Lung microvascular endothelial cell (primary cell): ENCODE measurements at places on chromosomes 6 and 20.

GRCh38 chr6:159642481-159642880, 50.6 kb downstream of the SOD2 start:
- DNase-seq, result no peak

GRCh38 chr20:63190828-63191227, 25.1 kb downstream of the YTHDF1 start:
- no peak for DNase-seq

DNA sequence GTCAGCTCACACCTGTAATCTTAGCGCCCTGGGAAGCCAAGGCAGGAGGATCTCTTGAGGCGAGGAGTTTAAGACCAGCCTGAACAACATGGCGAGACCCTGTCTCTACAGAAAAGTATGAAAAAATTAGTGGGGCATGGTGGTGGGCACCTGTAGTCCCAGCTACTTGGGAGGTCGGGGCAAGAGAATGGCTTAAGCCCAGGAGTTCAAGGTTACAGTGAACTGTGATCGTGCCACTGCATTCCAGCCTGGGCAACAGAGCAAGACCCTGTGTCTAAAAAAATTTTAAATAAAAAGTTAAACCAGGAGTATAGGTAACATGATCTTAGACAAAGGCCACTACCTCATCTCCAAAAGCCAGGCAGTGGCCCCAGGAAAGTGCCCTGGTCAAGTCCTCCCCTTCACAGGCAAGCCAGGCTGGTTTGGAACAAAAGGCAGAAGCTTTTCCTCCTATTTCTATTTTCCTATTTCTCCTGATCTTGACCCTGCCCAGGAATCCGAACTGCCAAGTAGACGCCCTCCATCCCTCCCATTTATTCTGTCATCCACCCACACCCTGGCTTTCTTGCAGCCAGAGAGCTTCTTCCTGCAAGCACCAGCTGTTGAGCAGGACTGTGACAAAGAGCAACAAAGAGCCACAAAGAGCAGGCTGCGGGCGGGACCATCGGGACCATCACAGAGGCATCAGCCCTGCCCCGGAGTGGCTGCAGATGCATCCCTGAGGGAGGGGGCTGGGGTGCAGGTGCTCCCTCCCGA, 149.9 kb upstream of the AFDN start:
- DNase-seq, result peak; percentile 39

DNA sequence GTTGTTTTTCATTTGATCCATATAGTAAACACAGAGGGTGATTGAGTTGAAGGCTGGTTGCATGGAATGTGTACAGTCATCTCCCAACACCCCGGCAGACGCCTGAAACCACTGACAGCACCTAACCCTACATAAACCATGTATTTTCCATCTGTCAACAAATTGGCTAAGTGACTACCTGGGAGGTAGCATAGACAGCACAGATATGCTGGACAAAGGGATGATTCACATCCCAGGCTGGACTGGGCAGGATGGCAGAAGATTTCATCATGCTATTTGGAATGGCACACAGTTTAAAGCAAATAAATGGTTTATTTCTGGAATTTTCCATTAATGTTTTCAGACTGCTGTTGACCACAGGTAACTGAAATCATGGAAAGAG, 4.4 kb upstream of the VIP start:
- DNase-seq, result peak; percentile 82

DNA sequence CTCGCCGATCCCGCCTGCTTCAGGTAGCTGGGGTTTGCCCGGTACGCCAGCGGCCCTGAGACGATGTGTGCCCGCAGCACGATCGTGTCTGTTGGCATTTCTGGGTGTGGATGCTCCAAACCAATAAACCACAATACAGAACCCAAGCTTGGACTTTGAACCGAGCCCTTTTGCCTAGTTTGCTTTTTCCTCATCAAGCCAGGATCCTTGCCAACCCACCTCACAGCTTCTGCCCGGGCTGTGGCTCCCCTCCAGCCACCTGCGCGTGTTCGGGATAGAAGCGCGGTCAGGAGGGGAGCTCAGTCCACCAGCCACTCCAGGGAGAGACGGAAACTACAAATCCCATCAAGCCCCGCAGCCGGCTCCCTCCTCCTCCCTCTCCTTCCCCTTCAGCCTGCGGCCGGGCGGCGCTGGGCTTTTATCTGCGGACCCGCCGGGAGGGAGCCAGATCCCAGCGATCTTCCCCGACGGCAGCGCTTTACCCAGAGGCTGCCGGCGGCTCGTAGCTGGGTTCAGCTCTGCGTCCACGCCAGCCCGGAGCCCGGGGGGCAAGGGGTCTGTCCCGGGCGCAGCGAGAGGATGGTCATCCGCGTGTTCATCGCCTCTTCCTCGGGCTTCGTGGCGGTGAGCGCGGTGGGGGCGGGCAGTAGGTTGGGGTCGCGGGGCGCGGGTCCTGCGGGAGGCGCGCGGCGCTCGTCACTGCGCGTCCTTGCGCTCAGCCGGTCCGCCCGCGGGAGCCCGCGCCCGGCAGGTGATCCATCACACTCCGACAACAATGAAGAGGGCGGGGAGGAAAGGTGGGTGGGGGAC, at the start of gene SH3BGRL2:
TSS of gene SH3BGRL2 (plus strand) at position 447 of the 810 bp plus-strand sequence. CDS start at position 580, 133 bp downstream.
- DNase-seq, result peak; percentile 75

- no peak for DNase-seq
Measured at GRCh38 chr6:124090491-124090890, 286.8 kb downstream of the NKAIN2 start.

- DNase-seq, result peak; percentile 15
Measured at GRCh38 chr6:40807484-40807883, 220.3 kb upstream of the LRFN2 start.

DNA sequence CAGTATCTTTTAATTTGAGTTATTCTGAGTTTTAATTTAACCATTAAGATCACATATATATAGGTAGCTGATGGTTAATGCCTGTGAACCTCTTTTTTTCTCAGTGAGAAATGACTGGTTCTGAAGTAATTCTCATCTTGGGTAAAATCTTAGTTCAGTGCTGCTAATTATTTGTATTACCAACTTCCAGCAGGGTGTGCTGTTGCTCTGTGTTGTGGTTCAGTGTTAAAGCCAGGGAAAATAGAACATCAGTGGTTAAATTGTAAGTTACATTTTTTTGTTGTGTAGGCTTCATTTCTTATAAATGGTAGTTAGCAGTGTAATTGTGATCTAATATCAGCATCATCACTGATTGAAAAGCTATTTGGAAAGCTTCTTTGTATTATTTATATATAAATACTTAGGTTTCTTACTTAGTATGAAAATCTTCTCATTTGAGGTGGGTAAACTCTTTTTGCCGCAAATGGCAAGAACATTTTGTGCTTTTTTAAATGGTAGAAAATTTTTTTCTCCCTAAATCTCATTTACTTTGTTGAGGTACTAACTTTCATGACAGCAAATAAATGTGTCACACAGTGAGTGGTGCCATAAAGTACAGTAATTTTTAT, 43.7 kb downstream of the CDC5L start:
- peak; percentile 72 for DNase-seq

GRCh38 chr6:134744301-134744700, 205.6 kb downstream of the ALDH8A1 start:
- no peak for DNase-seq

DNA sequence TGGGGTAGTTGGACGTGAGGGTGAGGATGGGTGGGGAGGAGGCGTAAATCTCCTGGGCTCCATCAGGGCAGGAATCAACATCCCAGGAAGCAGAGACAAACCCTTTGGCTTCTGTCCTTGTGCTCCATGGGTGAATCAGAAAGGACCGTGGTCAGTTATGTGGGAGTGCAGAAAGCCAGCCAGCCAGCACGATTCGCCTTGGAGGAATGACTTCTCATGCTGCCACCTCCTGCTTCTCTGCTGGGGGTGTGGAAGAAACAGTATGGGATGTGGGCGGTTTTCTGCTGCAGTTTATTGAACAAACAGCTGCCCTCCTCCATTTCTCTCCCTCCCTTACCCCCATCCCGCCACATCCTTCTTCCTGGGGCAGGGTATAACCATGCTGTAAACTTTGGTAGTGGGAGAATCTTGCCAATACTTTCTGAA, 214.5 kb downstream of the SOX4 start:
- no peak for DNase-seq

- no peak for DNase-seq
Measured at GRCh38 chr6:142613981-142614380, 312.2 kb downstream of the ADGRG6 start.

GRCh38 chr20:6768228-6769140, 998 bp downstream of the BMP2 start:
- DNase-seq, result peak; percentile 48

DNA sequence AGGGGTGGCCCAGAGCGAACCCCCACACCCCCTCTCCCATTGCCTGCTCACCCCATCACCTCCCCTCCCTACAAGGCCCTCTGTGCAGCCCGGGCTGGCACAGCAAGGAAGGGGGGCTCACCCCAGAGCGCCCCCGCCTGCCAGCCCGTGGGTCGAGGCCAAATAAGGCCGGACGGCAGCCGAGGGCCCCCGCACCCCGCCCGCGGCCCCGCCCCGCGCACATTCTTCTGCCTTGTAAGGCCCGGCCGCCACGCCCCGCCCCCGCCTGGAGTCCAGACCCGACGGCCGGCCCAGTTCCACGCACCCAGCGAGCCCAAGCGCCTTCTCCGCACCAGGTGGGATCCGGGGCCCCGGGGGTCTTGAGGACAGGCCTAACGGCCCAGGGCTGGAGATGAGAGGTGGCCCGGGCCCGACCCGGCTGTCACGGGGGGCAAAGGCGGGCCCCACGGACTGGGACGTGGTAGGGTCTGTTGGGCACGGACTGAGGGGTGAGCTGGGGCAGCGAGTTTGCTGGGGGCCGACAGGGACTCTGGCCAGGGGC, at the start of gene MYL9:
TSS of gene MYL9 (plus strand) at position 293 of the 541 bp plus-strand sequence. CDS start 3,366 bp downstream, outside the sequence.
- DNase-seq, result peak; percentile 59

- peak; percentile 42 for DNase-seq
Measured at GRCh38 chr6:157527471-157527907, 146.5 kb downstream of the ZDHHC14 start.

DNA sequence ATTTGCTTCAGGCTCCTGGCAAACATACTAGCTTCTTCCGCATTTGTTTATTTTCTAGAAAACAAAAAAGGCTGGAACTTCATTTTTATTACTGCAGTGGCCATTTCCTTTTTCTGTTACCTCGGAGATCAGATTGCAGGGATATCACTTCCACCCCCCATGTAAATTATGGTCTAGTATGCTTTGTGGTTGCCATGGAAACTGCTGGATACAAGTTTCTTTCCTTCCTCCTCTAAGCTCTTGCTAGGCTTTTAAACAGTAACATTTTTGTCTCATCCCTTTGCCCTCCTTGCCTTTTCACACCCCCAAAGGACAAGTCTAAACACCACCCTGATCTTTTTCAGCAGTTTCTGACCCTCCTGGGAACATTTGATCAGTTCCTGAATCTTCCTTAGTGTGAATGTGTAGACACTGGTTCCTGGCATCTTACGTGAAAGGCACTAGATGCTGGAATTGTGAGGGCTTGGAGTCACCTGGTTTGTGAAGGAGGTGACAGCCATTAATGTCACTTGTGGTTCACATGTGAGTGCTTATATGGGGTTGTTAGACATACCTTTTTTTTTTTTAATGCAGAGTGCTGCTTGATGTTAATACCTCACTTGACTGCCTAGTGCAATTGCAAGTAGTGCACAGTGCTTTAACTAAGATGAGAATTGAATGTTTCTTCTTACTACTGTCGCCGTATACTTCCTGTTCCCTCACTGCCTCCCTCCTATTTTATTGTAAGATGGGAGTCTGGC, 181.6 kb downstream of the JARID2 start:
- DNase-seq, result peak; percentile 67

DNA sequence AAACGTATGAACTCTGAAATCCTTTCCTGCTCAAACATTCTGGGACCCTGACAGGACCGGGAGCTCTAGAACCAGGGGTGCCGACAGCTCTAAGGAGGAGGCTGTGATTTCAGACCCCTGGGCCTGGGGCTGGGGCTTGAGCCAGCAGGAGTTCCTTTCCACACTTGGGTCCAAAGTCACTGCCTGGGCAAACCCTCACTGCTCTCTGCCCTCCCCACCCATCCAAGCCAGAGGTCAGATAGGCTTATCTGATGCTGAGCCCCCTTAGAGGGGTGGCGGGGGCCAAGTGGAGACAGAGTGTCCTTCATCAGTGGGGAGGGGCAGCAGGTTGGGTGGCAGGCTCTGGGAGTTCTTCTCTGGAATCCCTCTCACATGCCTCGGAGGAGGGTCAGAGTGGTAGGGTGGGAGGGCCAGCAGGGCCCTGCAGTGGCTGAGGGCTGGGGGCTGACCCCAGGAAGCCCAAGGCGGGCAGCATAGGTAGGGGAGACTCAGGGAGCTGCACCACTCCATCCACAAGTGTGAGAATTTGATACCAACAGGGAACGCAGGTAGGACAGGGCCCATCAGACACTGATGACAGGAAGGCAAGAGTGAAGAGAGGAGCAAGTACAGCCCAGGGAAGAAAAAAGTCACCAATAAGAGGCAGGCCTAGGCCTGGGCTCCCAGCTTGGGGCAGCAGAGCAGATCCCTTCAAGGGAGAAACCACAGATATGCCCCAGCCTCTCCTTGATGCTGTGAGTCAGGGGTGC, 121.0 kb downstream of the MRPL14 start:
- no peak for DNase-seq

DNA sequence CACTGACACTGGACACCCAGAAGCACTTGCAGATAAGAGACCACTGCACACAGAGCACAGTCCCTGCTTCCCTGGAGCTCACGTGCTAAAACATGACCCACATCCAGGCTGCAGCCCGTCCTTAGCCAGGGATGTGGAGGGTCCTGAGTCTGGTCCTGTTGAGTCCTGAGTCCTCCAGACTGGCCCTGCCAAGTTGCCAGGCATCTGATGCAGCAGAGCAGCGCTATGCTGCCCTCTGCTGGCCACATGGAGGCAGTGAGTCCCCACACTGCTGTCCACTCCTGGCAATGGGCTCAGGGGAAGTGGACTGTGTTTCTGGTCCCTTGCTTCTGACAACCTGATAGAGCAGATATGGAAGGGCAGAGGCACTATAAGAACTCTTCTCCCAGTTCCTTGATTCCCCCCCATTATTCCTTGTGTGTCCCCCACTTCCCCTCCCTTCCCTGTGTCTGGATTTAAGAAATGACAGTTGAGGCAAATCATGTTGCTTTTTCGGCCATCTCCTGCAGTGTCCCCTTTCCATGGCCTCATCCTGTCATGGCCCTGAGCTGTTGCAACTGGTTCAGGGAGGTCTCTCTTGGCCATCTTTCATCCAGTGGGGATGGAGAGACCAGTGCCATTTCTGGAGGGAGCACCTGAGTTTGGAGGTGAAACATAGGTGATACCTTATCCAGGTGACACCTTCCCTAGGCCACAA, 86.0 kb downstream of the DHX35 start:
- DNase-seq, result peak; percentile 88

DNA sequence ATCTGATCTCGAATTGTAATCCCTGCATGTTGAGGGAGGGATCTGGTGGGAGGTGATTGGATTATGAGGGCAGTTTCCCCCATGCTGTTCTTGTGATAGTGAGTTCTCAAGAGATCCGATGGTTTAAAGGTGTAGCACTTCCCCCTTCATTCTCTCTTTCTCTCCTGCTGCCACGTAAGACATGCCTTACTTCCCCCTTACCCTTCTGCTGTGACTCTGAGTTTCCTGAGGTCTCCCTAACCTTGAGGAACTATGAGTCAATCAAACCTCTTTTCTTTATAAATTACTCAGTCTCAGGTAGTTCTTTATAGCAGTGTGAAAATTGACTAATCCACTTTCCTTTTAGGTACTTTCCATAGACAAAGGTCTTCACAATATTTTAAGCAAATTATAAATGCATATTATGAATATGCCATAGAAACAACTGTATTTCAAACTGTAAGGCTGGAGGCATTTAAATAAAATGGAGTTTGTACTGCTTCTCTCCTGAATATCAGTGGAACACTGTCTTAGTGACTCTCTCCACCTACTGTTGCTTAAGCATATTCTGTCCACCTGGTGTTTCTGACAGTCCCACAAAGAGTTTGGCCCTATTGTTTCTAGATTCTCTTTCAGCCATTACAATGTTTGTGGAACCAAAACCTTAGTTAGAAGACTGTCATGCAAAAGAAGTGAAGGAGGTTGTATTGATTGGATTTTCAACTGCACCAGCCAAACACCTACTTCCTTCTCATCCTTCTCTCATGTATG, 24.3 kb upstream of the IL17A start:
- no peak for DNase-seq
